ENCODE measurements at places on chromosomes 7 and 10.

GRCh38 chr7:91330191-91330808, 66.1 kb downstream of the FZD1 start:
- DNase-seq: no peak

DNA sequence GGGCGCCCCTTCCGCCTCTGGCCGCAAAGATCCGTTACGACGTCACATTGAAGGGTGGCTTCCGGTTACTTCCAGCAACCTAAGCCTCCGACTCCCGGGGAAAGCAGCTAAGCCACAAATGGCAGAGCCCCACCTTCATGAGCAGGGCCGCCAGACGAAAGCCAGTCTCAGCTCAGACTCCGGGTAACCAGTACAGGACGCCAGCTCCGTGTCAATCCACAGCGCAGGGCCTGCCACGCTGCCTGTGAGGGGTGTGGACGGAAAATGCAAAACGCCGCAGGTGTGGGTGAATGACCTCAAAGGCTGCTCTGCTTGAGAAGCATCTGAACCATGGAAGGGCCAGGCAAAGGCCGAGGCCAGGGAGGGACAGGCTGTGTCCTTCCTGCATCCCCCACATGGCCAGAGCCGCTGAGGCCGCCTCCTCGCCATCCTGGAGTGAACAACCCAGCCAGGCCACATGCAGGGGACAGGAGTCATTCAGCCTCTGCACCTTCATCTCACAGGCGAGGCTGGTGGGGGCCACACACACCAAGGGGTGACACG, 53.5 kb upstream of the PPP2R2D start:
- no peak for DNase-seq

GRCh38 chr7:92613720-92614119, 23.5 kb upstream of the FAM133B start:
- no peak for DNase-seq

GRCh38 chr10:118239236-118239630, 102.9 kb downstream of the FAM204A start:
- DNase-seq: no peak

DNA sequence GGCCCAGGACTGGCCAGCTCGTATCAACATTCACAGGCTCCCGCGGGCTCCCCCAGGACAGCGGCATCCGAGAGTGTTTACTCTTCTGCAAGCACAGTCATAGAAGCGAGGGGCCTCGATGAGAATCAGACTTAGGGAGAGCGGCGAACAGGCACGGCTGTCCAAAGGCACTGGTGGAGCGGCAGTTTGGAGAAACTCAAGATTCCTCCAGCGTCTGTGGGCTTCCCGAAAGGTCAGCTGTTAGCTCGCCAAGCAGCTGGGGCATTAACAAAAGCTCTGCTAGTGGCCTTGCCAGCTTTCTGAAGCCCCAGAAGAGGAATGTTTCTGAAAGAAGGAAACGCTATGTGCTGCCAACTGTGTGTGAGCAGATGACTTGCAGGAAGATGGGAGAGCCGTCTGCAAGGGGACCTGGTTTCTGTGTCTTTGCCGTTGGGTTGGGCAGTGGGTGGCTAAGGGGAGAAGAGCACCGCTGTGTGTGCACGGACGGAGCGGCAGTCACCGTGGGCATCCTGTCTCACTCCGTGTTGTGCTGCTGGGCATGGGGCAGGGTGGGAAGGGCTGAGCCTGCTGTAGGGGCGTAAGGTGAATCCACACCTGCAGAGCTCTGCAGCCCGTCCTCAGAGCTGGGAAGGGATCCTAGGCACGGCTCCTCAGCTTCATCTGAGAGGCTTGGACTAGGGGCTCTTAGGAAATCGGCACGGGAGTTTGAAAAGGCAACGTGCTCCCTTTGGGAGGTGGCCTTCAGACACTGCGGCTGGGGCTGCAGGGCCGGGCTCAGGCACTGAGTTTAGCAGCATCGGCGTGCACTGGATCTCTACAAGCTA, 42.1 kb downstream of the AMZ1 start:
- DNase-seq: no peak

GRCh38 chr10:74669210-74669609, 157.2 kb upstream of the KAT6B start:
- DNase-seq: no peak

DNA sequence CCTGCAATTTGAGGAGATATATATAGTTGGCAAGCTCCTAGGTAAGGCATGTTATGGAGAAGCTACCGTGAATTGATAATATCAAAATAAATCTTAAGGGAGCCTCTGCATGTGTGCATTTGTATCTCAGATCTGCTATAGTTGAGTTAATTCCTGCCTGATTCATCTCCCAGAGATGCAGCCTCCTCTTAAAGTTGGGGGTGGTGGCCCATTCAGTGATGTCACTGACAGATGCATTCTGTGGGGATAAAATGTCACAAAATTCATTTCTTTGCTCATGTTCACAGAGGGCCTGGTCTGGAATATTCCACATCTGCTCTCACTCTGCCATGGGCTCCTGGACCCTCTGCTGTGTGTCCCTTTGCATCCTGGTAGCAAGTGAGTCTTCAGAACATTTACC, 185.8 kb upstream of the PRSS1 start:
- no peak for DNase-seq

GRCh38 chr10:21403256-21404015, 122.0 kb downstream of the SKIDA1 start:
- no peak for DNase-seq

DNA sequence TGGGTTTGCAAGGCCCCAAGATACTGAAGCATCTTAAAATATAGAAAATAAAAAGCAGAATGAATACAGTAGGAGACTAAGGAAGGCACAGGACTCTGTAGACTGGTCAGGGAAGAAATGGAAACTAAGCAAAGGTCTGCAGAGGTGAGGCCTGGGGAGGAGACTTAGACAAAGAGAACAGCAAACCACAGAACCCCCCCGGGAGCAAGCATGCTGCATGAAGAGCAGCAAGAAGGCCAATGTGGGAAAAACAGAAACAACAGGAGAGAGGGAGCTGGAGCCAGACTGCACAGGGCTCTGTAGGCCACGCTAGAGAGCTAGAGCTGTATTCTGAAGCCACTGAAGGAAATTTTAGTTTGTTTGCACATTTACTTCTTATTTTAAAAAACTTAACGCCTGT, 45.7 kb upstream of the ARID5B start:
- no peak for DNase-seq

DNA sequence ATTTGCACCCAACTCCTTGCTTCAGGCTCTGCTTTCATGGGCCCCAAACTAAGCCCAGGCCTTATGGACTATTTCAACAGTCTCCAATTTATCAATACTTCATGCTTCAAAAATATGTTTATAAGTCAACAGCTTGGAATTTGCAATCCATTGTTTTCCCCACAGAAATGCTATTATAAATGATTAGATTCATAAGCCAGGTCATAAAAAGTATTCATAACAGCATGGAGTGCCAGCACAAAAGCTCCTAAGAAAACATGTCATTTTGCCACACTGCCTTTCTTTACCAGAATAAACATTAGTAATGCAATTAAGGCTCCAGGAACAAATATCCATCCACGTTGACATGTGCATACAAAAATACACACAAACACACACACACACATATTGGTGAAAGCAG, 30.1 kb downstream of the OSBPL3 start:
- no peak for DNase-seq

GRCh38 chr7:8585591-8585990, 152.2 kb downstream of the NXPH1 start:
- DNase-seq: no peak

DNA sequence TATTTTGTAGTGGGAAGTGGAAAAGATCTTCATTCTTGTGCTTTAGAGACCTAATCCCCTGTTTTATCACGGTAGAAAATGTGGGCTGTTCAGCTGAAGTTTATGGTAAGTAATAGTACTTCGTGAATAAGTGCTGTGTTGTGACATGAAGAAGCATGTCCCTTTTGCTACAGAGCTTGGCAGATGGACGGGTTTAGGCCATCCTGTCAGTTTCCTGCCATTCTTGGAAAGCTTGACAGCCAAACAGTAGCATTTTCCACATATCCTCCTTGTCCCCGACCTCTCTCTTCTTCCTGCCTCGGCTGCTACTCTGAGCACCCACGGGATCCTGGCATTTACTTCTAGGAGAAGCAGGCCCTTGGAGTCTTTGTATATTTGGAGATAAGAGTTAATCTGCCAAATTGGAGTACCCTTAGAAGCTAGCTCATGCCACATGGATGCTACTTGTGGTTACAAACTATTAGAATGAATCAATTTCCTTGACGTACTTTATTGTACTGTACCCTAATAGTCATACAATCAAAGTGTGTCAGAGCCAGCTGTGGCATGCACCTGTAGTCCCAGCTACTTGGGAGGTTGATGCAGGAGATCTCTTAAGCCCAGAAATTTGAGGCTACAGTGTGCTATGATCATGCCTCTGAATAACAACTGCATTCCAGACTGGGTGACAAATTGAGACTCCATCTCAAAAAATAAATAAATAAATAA, 39.2 kb downstream of the PNLIPRP3 start:
- DNase-seq: no peak

DNA sequence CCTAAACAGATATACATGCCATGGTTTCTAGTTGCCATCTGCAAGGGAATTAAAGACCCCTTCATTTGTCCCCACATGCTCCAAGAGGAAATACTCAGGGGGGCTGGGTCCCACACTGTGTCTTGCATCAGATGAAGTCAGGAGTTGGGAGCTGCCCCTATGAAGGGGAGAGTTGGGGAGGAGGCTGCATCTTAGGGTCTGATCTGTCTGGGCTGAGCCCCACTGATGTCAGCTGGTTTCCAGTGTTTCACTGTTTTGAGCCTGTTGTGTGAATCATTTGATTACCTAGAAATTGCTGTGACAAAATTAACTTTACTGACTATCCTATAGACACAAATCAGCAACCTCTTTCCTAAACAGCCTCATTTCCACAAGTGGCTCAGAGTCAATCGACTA, 4.9 kb upstream of the ADCY1 start:
- DNase-seq: no peak

- DNase-seq: no peak
Observed at GRCh38 chr10:132117146-132117545, 51.4 kb downstream of the JAKMIP3 start.

GRCh38 chr10:130749911-130750310, 561.6 kb downstream of the TCERG1L start:
- no peak for DNase-seq

DNA sequence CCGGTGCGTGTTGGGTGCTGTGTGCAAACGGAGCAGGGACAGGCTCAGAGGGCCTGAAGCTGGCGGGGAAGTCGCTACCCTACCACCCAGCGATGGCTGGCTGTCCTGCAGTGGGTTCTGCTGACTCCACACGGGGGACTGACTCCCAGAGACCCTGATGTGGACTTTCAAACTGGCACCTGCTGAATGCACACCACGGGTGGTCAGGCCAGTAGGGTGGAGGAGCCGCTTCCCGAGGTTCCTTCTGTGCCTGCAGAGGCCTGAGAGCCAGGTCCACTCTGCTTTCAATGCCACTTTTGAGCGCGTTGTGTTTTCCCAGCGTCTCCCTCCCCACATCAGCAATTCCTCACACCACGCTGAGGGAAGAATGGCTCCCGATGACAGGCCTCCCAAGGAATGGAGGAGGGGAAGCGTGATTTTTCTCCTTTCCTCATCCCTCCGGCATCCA, 135.3 kb downstream of the ADARB2 start:
- no peak for DNase-seq

GRCh38 chr10:75555323-75555722, 123.9 kb downstream of the LRMDA start:
- no peak for DNase-seq

DNA sequence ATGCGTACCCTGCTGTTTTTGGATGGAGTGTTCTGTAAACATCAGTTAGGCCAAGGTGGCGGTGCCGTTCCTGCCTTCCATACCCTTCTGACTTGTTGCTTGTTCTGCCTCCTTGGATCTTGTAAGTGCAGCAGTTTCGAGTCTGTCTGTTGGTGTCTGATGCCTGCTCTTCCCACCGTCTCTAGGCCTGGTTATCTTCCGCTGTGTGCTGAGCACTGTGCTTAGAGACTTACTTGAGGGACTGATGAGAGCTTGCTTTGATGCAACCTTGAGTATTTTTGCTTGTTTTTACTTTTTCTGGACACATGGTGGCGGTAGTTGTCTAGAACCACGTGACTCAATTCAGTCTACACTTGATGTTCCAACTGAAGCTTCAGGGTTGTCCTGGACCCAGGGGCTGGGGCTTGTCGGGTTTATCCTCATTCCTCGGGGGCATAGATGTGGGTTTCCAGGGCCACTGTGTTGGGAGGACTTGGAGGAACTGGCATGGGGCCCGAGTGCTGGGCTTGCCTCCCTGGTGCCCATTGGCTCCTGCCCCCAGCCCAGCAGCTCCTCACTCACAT, 14.4 kb upstream of the SPRN start:
- DNase-seq: no peak

DNA sequence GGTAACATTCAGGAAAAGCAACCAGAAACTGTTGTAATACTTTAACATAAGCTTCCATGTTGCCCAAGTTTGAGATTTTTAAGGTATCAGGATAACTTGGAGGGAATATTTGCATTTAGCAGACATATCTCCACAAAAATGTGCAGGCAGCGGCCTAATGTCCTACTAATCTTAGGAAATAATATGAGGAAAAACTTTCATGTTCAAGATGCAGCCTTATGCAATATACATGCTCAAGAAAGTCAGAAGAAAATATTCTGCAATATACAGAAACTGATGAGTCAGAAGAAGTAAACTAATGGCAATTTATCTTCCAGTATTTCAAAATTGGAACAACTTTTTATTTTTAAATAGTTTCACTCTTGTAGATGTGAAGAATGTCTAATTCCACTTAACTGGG, 463.2 kb upstream of the C7orf33 start:
- DNase-seq: no peak

GRCh38 chr7:16211402-16211925, 209.9 kb downstream of the CRPPA start:
- no peak for DNase-seq
